A549 treated with ZK216348 at 1 μM for 4 hours (cell line): ENCODE measurements at places on chromosomes 3 and 15. TPM values are rescaled to one million over a fixed set of nuclear protein-coding genes. Genes with fewer than 3 reads are reported as not detected.

Gene CISH
- 0.42 to 0.65 TPM (median 0.52 TPM) in 5 replicates for total RNA-seq

Gene SAMMSON
- total RNA-seq, result not detected in 5 replicates

Gene SH2D7
- total RNA-seq, result not detected in 5 replicates

Gene MAP6D1
- total RNA-seq, result 4.0 to 7.8 TPM (median 6.9 TPM) in 5 replicates

Gene EIF2B5
- total RNA-seq, result 25.0 to 31.5 TPM (median 29.3 TPM) in 5 replicates

Gene TUSC7
- total RNA-seq, result not detected in 5 replicates

Gene PRRT3
- total RNA-seq, result 0.66 to 1.8 TPM (median 1.5 TPM) in 5 replicates

Gene GOLGA8G
- not detected in 5 replicates for total RNA-seq

Gene CACNA1D
- 0.58 to 1.1 TPM (median 0.62 TPM) in 5 replicates for total RNA-seq

Gene RNU5B-1
- total RNA-seq, result not detected in 5 replicates

Gene PROK2
- not detected in 5 replicates for total RNA-seq

Gene PIERCE2
- 1.9 to 5.6 TPM (median 3.7 TPM) in 5 replicates for total RNA-seq

Gene EXD1
- total RNA-seq, result not detected in 5 replicates

Gene PRSS50
- total RNA-seq, result not detected in 5 replicates

Gene RETNLB
- total RNA-seq, result not detected in 5 replicates

Gene HYPK
- 4.1 to 10.5 TPM (median 5.7 TPM) in 5 replicates for total RNA-seq

Gene LCTL
- not detected in 5 replicates for total RNA-seq

Gene ACTC1
- total RNA-seq, result 0.17 to 0.35 TPM (median 0.27 TPM) in 5 replicates

Gene TP63
- 0.14 to 0.34 TPM (median 0.27 TPM) in 5 replicates for total RNA-seq

Gene SNTN
- not detected in 5 replicates for total RNA-seq

Gene LXN
- 54.2 to 81.7 TPM (median 55.6 TPM) in 5 replicates for total RNA-seq

Gene MYL3
- total RNA-seq, result 0.16 TPM in 1 of 5 replicates, not detected in the others

Gene HES1
- 9.5 to 13.7 TPM (median 13.4 TPM) in 5 replicates for total RNA-seq

Gene DNAH1
- 0.72 to 1.6 TPM (median 0.89 TPM) in 5 replicates for total RNA-seq

Gene SOX14
- not detected in 5 replicates for total RNA-seq

Gene SERPINI2
- not detected in 5 replicates for total RNA-seq

Gene ZDHHC23
- total RNA-seq, result 3.1 to 4.0 TPM (median 3.8 TPM) in 5 replicates

Gene MRAS
- 7.0 to 10.2 TPM (median 8.8 TPM) in 5 replicates for total RNA-seq

Gene SQOR
- total RNA-seq, result 75.5 to 83.2 TPM (median 79.2 TPM) in 5 replicates

Gene CCR9
- not detected in 5 replicates for total RNA-seq

Gene SLC9C1
- not detected in 5 replicates for total RNA-seq

Gene SI
- not detected in 5 replicates for total RNA-seq

Gene EOMES
- 0.59 to 1.0 TPM (median 0.87 TPM) in 5 replicates for total RNA-seq

Gene CFAP100
- total RNA-seq, result not detected in 5 replicates

Gene IQGAP1
- total RNA-seq, result 137 to 278 TPM (median 151 TPM) in 5 replicates

Gene CLDN11
- 0.19 to 0.21 TPM in 2 of 5 replicates, not detected in the others for total RNA-seq

Gene SFMBT1
- total RNA-seq, result 7.7 to 9.2 TPM (median 9.1 TPM) in 5 replicates

Gene CELF6
- total RNA-seq, result 0.07 to 0.25 TPM (median 0.15 TPM) in 5 replicates
